SW 1271 (cell line): ENCODE measurements at places on chromosomes 1 and 21.

GRCh38 chr21:45861156-45861870, 120.3 kb upstream of the COL6A1 start:
- DNase-seq = no peak

GRCh38 chr1:174075245-174075692, 53.1 kb upstream of the RC3H1 start:
- no peak for DNase-seq

GRCh38 chr1:78664763-78665162, 15.1 kb downstream of the IFI44 start:
- no peak for DNase-seq

- DNase-seq = no peak
Observed at GRCh38 chr1:27609618-27610240, 5.8 kb upstream of the AHDC1 start.

DNA sequence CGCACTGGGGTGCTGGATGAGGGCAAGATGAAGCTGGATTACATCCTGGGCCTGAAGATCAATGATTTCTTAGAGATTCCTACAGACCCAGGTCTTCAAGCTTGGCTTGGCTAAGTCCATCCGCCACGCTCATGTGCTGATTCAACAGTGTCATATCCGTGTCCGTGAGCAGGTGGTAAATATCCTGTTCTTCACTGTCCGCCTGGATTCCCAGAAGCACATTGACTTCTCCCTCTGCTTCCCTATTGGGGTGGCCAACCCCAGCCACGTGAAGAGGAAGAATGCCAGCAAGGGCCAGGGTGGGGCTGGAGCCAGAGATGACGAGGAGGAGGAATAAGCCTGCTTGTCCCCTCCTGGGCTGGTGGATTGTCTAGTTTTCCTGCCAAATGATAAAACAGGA, 2.2 kb upstream of the CBR3 start:
- DNase-seq = no peak

DNA sequence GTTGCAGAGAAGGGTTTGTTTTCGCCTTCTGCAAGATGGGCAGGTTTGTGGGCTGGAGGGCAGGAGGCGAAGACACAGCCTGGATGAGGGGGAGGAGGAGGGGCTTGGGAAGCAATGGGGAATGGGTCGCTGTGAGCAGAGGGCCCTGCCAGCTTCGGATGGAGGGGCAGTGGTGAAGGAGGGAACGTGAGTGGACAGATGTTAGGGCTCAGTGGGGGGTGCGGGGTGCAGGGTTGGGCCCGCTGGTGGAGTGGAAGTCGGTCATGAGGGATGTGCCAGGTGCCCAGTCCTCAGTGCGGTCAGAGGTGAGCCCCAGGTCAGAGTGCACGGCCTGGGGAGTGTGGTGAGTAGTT, 55.5 kb upstream of the ABCG1 start:
- DNase-seq = no peak

GRCh38 chr1:109628540-109629321, 9.1 kb downstream of the AMPD2 start:
- no peak for DNase-seq
